ENCODE measurements at places on chromosomes 6 and 20.

DNA sequence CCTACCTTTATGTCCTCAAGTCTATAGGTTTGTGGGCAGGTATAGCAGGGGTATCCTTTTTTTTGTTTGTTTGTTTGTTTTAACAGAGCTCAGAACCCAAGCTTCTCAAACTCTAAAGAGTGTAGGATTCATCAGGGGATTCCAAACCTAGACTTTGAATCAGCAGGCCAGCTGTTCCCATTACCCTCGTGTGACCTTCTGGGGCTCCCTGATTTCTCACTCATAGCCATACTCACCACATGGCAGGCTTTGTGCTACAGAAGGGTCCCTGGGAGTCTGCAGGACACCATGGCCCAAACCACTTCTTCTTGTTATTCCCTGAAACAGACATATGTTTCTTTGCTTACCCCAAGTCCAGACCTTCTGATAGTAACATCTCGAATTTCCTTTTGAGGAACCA is 350.8 kb upstream of the TSHZ2 start:
- DNase-seq = no peak

- no peak for DNase-seq
Observed at GRCh38 chr6:24882835-24883555, 52.8 kb downstream of the RIPOR2 start.

DNA sequence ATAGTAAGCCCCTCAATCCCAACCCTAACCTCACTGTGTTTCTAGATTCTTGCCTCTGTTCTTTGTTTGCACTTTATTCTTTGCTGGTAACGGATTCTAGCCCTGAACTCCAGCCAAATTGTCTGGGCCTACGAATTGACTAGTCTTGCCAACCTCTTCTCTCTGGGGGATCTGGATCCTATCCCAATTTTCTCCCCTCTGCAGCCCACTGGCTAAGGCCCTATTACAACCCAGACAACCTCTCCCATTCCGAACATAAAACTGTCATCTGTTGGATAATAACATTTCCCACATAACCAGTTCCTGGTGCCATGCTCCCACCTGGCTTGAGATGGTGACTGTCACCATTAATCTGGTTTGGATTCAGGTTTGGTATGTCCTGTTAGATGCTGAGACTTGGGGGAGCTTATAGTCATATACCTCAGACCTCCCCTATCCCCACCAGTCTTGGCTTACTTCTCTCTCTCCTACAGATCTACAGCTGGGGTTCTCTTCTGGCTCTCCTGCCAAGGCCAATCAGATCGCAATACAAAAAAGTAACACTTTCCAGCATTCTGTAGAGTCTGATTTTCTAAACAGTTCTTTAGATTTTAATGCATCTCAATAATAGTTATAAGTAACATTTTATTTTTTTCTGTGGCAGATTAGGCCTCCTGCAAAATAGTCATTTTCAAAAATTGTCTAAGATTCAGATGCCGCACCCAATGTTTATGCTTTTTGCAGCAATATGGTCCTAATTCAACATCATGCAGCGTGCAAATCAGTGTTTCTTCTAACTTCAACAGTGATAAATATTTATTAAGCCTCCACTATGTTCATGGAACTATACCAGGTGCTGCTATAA is 29.8 kb upstream of the AHI1 start:
- no peak for DNase-seq

- peak; percentile 10 for DNase-seq
Observed at GRCh38 chr6:131250122-131250521, 114.9 kb downstream of the AKAP7 start.

DNA sequence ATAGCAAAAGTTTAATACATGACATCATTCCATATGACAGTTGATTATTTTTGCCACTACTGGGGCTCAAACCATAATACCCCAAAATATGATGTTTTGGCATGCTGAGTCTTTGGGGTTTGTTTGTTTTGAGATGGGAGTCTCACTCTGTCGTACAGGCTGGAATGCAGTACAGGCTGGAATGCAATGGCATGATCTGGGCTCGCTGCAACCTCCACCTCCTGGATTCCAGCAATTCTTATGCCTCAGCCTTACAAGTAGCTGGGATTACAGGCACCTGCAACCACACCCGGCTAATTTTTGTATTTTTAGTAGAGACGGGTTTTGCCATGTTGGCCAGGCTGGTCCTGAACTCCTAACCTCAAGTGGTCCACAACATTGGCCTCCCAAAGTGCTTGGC is 1.3 kb upstream of the MRS2 start:
- DNase-seq = no peak

- no peak for DNase-seq
Observed at GRCh38 chr6:116328528-116328903, 42.2 kb upstream of the DSE start.

DNA sequence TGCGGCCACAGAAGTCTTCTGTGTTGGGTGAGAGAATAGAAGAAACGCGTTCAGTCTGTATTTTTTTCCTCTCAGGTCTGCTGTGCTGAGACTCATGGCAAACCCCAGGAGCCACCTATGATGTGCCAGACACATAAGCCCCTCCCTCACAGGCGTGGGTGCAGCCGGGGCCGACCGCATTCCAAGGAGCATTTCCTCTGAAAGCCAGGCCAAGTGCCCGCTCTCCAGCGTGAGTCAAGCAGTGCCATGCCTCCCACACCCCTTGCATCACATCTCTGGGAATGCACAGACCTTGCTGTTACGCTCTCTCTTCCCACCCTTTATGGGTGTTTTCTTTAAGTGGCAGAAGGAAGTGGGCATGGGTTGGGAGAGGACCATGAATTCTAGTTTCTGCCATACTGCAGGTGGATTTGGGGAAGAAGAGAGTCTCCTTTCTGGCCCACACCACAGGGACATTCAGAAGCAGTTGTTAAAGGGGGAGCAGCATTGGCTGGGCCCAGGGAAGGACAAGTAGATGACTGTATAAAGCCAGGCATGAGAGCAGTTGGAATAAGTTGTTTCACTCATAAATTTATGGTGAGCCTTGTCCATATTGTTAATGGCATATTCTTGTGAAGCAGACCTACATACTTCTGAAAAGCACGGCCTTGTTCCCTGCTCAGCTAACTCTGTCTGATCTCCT is 37.1 kb upstream of the TFAP2A start:
- no peak for DNase-seq

- no peak for DNase-seq
Observed at GRCh38 chr6:150841697-150842096, 23.8 kb upstream of the MTHFD1L start.

GRCh38 chr20:13425381-13426135 is 204.5 kb downstream of the ISM1 start:
- no peak for DNase-seq

DNA sequence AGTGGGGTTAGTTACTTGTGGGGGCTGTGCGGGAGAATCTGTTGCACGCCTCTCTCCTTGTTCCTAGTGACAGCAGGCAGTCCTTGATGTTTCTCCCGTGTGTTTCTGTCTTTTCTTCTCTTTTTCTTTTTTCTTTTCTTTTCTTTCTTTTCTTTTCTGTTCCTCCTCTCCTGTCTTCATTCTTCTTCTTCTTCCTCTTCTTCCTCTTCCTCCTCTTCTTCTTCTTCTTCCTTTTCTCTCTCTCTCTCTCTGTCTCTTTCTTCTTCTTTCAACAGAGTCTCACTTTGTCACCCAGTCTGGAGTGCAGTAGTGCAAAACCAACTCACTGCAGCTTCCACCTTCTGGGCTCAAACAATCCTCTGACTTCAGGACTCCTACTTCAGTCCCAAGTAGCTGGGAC is 6.8 kb upstream of the AIG1 start:
- no peak for DNase-seq

DNA sequence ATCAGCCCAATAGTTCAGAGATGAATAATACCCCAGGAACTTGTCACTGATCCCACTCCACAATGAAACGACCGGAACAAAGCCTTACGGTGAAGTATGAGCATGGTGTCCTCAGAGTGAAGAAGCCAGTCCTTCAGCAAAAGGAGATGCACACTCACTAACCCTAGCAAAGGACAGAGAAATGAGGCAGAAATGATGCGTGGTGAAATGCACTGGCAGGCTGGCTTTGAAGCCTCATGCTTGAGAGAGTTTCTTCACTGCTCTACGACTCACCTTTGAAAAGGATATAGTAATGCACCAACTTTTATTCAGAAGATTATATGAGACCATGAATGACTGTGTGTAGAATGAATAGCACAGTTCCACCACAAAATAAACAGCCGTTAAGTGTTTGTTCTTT is 74.8 kb downstream of the PHACTR1 start:
- no peak for DNase-seq

DNA sequence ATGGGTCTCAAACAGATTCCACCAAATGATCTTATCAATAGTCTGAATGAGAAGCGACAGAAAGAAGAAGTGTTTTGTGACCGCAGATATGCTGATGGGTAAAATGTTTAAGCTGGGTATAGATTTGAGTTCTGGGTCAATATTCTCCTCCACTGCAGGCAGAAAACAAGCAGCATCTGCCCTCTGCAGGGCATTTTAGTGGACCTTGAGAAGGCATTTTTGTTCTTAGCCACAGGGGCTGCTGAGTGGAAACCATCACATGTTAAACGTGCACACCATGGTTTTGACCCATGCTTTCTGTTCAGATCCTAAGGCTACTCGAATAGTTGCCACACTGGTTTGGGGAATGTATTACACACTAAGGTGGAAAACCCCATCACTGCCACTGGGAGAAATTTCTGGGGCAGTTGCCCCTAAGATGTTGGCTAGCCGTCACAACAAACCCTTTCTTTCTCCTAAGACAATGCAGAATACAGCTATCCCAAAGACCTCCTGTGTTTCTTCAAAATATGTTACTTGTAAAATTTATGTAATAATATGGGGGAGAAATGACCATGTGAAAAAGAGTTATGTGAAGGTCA is 5.5 kb downstream of the POU3F2 start:
- peak; percentile 32 for DNase-seq

DNA sequence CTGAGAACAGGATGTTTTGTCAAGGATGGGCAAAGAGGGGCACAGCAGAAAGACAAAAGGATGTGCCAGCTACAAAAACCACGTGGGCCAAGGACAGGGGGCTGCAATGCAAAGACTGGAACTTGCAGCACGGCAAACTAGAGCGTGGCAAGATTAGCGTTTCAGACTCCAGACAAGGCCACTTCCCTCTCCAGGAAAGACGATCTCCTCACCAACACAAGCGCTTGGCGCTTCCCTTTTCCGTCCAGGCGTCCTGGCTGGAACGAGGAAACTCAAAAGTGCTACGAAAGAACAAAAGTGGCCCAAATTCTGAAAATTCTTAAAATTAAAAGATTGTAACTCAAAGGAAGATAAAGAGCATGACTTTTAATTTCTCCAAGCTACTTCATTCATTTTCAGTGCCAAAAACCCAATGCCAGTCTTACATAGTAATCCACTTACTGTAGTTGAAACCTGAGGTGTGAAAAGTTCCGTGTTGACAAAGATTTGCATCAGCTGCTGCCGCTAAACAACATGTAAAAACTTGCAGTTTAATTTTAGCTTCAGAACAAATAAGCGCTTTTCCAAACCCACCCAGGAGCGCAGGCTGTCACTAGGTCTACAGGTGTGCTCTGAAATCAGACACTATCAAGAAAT is 207.1 kb upstream of the RREB1 start:
- DNase-seq = no peak

- no peak for DNase-seq
Observed at GRCh38 chr6:26550250-26550993, 12.3 kb downstream of the HMGN4 start.

DNA sequence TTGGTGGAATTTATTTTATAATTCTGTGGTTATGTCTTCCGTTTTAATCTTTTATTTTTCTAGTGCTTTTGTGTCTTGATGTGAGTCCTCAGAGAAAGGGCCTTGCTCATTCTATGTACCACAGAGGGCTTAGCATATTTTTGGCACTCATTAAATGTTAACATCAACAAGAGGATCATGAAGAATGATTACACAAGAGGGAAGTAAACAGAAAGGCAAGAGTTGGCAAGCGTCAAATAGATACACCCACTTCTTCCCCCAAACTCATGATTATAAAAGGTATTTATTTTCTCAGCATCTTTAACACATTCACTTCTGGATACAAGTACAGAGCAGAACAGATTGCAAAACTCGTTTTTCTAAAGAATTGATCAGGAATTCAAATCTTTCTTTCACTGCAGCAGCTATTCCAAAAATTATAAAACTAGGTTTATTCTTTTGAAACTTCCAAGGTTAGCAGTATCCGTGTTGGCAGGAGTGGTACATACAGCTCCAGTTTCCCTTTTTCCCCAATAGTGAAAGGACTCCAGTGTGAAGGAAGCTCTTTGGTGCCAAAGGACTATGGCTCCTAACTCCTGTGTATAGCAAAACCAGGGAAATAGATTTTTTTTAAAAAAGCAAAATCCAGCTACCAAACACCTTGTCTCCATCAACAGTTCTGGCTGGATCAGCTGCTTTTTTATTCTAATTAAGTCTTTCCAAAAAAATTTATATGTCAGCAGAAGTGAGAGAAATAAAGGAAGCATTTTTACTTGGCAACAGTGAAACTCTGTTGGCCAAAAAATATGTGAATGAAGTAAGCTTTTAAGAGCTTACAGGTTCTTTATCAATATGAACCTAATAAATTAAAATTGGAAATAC is 221.9 kb downstream of the ADGRG6 start:
- no peak for DNase-seq

DNA sequence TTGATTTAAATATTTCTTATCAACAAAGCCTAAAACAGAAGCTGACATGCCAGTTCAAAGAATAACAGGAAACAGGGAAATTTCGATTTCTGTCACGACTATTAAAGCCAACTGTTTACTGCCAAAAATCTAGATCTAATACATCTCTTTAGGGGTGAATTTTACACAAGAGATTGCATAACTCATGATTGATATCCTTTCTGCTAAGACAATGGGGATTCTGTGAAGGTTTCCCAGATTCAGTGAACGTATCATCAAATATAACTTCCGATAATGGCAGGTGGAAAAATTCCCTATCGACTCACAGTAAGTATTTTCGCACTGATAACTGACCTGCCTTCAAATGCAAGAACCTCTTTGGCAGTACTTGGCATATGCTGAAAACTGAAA is 42.9 kb downstream of the NHSL1 start:
- no peak for DNase-seq

DNA sequence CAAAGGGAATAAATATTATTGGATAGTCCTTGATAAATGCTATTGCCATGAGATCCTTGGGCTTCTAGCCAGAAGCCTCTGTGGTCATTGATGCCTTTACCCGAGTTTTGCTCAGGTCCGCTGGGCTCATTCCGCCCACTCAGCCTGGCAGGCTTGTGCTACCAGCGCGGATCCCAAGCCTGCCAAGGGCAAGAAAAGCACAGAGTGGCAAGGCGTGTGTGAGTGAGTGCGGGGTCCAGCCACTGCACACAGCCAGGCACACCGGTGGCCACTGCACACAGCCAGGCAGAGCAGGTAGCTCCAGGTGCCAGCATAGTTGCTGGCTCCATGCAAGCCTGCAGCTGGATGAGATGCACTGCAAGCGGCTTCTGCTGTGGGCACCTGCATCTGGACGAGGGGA is 38.7 kb downstream of the STK38 start:
- no peak for DNase-seq

Measured in MM.1S (cell line).